GM13977 (cell line): ENCODE measurements at places on chromosomes 5 and 9.

- DNase-seq = no peak
Observed at GRCh38 chr5:178291969-178292825, 59.6 kb upstream of the PHYKPL start.

- DNase-seq = no peak
Observed at GRCh38 chr9:122205176-122205575, 23.6 kb downstream of the LHX6 start.

GRCh38 chr9:129944506-129945116 lies 98.4 kb downstream of the FNBP1 start:
- DNase-seq = no peak

- no peak for DNase-seq
Observed at GRCh38 chr5:110807169-110807568, 68.4 kb downstream of the SLC25A46 start.

DNA sequence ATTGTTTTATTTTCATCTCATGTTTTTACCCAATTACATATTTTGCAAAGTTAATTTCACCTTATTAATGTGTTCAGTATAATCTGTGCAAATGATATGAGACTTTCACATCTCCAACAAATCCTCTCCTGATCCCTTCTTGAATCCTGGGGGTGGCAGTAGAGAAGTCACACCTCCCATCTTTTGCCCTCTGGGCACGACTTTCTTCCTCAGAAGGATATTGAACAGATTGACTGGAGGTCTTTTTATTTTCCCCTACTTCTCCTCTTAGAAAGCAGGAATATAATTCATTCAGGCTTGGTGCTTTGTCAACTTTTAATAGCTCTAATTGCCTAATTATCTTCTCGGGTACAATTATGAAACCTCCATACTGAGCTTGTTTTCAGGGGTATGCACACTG lies 1037.1 kb upstream of the NUDT12 start:
- DNase-seq = no peak

GRCh38 chr9:85900504-85901201 lies 40.3 kb upstream of the NAA35 start:
- peak; percentile 39 for DNase-seq

- DNase-seq = peak; percentile 59
Observed at GRCh38 chr9:18255158-18255629, 218.8 kb upstream of the ADAMTSL1 start.

DNA sequence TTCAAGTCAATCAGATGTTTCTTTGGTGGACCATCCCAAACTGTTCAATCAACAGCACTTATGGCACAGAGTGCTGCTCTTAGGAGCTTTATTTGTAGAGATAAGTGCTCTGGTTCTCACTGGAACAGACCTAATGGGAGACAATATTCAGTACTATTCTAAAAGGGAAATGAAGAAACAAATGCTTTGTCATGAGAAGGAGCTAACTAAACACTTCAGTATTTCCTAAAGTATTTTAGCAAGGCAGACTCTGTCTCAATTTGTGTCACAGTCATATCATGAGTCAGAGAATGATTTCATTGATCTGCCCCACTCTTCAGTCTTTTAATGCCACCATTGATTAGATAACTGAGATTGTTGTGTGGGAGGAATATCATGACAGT lies 175.3 kb downstream of the SLF1 start:
- DNase-seq = peak; percentile 52

DNA sequence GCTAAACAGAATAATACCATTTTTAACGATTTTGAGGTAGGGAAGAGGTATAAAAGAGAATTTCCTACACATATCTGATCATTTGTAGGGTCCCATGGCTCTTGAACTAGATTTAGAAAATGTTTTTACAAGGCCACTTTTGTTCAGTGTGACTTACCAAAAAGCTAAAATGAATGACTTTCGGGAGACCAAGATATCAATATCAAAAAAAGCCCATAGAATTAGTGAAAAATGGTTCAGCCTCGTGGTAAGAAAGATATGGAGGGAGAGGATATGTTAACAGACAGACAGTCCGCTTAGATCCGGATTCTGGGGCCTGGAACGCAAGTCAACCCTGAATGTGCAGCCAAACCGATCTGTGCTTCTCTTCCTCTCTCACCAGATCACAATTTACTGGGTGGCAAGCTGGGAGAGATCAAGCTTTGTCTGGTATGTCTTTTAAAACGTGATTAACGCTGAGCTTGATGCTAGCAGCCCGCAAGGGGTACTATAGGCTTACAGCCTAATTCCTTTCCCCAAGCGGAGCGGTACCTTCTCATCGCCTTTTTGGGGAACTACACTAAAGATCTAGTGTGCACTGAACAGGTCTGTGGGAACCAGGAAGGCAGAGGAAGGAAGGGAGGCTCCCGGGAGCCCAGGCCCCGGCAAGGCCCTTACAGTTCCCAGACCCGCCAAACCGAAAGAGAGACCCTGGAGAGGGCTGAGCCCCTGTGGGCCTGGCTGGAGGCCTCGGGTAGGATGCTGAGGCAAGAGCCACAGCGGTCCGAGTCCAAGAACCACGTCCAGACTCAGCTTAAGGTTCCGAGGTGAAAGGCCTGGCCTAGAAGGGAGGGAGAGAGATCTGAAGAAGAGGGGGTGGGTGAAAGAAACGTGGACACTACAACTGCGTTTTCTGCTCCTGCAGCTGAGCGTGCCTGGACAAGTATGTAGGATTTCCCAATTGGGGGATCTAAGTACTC lies 2.9 kb downstream of the NR2F1-AS1 start:
- DNase-seq = peak; percentile 8

DNA sequence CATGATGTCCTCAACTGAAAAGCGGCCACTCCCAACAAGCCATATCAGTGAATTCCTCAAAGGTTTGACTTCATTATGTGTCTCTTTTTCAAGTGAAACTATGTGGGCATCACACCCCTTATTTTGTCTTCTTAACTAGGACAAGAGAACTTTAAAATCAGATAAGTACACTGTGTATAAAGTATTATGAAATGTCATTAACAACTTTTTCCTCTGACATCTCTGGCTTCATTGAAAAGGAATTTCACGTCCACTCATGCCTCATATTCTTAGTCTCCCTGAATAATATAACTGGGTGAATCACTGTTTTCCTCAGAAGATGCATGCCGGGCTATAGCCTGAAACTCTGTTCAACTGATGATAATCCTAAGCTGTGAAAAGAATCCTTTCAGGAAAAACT lies 415.8 kb downstream of the ACTL7B start:
- no peak for DNase-seq

GRCh38 chr5:137312011-137312410 lies 187.1 kb downstream of the SPOCK1 start:
- no peak for DNase-seq

DNA sequence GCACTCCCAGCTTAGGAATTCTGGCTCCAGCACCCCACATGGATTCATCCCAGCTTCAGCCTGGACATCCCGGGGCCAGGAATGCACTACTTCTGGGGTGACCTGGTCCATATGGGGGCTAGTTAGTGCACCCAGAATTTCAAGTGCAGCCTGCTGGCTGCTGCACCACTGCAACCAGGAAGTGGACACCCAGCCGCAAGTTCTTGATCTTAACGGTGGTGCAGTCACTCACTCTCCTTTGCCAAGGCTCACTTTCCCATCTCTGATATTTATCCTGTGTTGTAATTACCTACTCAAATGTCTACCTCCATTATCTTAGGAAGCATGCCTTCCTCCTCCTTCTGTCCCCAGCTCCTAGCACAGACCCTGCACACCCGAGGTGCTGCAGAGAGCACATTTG lies 26.2 kb upstream of the RAB14 start:
- no peak for DNase-seq

DNA sequence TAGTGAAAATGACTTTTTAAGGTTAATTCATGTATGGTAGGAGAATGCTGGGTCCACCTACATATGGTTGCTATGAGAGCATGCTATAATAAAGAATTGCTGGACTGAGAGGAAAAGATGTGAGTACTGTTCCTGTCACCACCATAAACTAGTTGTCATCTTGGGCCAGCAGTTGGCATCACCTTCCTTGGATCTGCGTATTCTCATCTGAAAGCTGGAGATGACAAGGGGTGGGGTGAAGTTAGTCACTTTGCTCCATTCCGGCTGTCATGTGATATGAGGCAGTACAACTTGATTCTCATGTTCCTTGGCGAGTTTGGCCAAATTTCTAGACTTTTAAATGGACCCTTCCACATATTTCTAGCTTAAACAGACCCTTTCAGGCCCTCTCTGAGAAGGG lies 33.3 kb downstream of the PIP5K1B start:
- DNase-seq = no peak

GRCh38 chr9:108612513-108612912 lies 243.3 kb downstream of the ACTL7B start:
- no peak for DNase-seq

DNA sequence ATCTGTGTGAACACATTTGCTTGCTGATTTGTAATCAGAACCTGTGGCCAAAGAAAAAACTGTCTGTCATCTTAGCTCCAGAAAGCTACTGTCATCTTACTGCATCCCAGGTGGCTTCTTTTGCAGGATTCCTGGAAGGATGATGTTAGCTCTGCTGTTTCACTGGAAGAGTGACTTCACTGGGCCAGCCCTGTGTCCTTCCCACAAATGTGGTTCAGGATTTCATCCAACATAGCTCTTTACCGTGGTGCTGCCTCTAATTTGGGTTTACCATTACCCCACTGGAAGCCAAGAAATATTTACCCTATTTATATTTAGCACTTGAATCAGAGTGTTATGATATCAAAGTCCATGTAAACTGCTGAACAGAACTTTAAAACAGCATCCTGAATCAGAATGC lies 501.0 kb downstream of the GADD45G start:
- DNase-seq = no peak

DNA sequence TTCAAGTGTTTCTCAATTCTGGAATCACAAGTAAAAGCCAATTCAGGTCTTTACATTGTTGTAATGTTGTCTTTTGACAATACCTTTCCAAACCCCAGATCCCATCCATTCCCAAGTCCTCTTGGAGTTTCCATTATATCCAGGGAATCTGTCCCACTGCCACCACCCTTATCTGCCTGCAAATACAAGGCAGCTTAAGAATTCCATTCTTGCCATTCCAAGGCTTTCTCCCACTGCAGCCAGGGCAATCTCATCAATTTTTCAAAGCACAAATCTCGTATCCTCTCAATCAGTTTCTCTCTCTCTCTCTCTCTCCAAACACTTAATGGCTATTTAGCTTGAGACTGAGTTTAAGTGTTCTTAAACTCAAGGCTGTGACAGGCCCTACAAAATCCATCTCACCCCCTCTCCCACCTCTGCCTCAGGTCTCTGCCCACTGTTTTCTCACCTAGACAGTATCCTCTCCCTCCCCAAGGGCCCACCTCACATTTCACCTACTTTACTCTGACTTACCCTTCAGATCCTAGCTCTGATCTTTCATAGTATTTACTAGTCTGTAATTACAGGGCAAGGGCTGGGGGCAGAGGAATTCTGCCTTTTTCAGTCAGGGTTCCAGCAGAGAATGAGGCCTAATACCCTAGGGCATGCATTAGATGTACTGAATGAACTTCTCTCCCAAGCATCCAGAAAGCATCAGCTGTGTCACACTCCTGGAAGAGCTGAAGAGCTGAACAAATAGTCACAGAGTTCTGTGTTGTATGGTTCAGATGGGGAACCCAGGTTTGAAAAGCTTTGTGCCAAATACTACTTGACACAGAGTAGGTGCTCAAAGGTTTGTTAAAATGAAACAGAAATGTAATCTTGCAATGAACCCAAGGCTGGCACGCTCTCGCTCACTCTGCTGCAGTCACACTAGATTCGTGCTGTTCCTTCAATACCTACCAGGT lies 46.0 kb downstream of the RAPGEF1 start:
- no peak for DNase-seq

- DNase-seq = peak; percentile 85
Observed at GRCh38 chr9:91681461-91682305, 258.1 kb upstream of the NFIL3 start.

DNA sequence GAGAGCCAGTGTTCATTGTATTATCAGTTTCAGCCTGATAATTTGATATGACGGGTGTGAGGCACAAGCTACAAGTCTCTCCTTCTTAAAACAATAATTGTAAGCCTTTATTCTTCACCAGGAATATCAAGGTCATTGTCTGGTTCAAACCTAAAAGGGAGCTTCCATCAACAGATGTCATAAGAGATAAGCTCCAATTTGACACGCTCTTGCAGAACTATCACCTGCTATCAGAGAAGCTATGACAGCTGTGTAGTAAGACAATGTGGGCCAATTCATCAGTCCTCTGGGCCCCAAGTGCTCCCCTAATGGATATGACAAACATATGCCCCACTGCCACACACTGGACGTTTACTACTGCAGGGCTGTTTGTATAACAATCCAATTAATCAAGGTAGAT lies 1010.2 kb upstream of the DMAC1 start:
- DNase-seq = no peak

- DNase-seq = no peak
Observed at GRCh38 chr9:121744687-121745395, 93.4 kb downstream of the DAB2IP start.
